ENCODE measurements at places on chromosomes 4 and X.

DNA sequence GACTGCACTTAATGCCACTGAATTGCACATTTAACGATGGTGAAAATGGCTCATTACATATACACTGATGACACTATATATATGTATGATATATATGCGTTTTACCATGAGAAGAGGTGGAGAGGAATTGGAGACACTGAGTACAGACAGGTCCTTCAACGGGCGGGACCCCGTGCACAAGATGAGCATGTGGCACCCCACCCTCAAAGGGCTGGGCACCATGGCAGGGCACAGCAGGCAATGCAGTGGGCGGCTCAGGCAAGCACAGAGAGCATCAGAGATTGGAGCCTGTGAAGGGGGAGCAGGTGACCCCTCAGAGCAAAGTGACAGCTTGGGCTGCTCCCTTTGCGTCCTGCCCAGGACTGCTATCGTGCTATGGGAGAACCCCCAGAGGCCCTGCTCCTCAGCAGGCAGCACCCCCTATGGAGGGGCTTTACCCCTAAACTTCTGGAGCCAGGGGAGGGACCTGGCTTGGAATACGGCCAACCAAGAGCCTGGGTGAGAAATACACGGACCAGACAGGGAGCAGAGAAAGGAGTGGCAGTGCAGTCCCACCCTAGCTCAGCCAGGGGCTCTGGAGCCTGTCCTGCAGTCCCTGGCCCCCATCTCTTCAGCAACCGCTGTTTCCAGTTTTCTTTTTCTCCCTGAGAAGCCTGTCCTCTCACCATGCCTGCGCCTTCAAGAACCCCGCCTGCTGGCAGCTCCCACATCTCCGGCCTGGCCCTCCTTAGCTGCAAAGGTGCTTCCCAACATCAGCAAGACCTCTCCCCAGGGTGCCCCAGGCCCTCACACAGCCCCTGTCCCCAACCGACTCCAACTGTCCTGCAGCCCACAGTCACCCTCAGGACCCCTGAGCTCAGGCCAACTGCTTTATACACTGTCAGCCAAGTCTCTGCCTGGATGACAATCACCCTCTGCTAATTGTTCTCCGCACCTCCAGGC is 10.5 kb downstream of the SLC6A8 start:
- no peak for DNase-seq

DNA sequence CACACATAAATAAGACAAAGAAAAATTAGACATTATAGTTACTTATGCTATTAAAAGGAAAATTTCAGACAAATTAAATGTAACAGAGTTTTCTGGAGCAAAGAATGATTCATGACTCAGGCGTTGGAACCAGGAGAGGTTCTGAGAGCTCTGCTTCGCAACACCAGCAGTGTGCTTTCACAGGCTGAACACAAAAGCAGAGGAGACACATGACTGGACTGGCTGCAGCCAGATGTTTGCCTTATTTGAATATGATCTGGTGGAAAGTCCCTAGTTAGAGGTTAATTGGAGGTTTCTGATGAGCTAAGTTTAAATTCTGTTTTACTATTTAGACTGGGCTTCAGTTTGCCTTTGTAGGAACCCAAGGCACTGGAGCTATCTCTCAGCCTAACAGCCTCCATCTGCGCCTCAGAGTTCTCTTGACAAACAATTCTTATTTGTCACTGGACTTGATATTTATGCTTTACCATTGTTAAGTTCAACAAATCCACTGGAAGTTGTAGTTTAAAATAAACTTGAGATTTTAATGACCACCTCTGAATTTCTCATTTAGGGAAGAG is 16.2 kb downstream of the BOD1L1 start:
- DNase-seq, result no peak

- DNase-seq, result no peak
These were observed 77.1 kb downstream of the TBCK start for GRCh38 chr4:106238820-106239420.

GRCh38 chr4:150972592-150972991 is 42.5 kb downstream of the LRBA start:
- DNase-seq, result no peak

DNA sequence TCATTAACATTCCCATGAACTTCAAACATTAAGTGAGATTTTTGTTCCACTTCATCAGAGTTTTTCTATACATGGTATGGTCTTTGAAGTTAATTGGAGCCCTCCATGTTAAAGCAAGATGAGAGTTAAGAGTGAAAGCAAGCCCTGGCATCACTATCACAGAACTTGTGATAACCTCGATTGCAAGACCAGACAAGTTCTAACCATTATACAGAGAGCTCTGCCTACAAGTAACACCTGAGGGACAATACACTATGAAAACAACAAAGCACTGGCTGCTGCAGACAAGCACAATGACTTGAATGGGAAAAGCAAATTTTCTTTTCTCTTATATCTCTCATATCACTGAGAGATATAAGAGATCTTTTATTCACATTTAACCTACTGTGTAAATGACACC is 126.6 kb upstream of the GYPA start:
- no peak for DNase-seq

DNA sequence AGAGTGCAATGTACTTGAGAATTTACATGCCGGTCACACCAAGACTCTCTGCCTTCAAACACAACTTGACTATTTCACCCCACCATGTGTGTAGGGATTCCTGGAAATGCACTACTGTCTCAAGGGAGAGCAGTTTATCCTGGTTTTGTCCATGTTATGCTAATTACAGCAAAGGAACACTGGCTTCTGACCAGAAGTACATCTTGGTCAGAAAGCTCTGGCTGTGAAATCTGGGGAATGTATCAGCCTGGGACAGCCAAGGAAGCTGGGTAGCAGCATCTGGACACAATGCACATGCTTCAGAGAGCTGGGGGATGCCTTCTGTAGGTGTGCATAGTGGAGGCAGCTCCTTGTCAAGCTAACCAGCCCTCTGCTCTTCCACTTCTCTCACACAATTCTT is 1432.6 kb upstream of the TENM3 start:
- no peak for DNase-seq

GRCh38 chr4:183840311-183840710 is 64.8 kb upstream of the STOX2 start:
- DNase-seq, result no peak

GRCh38 chrX:29691044-29691443 is 524.3 kb upstream of the MAGEB2 start:
- DNase-seq, result no peak

DNA sequence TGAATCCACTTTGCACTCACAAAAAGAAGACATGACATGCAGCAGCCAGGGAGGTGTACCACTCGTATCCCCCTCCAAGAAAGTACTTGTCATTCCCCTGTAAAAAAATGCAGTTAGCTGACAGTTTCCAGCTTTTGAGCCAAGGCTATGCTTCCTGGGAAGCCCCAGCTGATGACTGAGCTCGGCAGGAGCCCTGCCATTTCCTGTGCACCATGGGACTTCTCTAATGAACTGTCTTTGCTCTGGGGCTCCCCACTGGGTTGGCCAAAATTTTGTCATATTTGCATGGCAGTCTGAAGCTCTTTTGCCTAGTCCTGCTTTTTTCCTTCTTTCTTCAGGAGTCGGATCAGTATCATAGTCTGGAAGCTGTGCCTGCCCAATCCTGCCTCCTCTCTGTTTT is 104.5 kb upstream of the MAOA start:
- no peak for DNase-seq

GRCh38 chr4:41429280-41429669 is 108.7 kb upstream of the LIMCH1 start:
- DNase-seq, result no peak

GRCh38 chrX:139831675-139832456 is 101.0 kb downstream of the ATP11C start:
- DNase-seq, result no peak

Measured in T-helper 2 cell (primary cell).